Hematopoietic multipotent progenitor cell treated with erythropoietin and hydrocortisone succinate and interleukin-3 and kit ligand, for 4 days (in vitro differentiated cells): ENCODE measurements at places on chromosomes 12 and 14.

DNA sequence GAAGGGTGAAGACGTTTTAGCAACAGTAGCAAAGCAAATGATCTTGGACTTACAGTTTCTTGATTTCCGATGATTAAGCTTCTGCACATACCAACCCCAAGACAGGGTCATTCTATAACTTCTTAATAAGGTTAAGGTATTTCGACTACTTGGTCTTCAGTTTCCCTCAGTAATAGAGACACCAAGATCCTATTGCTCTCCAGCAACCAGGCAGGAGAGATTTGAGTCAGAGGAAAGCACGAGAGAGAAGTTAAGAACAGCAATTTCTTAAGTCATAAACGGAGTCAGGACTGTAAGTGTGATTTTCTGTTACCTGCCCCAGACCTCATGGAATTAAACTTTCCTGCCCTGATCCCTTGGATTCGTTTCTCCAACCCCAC lies 215.6 kb downstream of the TTC8 start:
- no peak for DNase-seq

GRCh38 chr12:98355322-98355721 lies 160.1 kb upstream of the TMPO start:
- DNase-seq, result no peak

- peak; percentile 76 for DNase-seq
These were observed 274.2 kb downstream of the ETNK1 start for GRCh38 chr12:22899184-22899583.

GRCh38 chr14:80223696-80224465 lies 12.6 kb upstream of the DIO2 start:
- no peak for DNase-seq

DNA sequence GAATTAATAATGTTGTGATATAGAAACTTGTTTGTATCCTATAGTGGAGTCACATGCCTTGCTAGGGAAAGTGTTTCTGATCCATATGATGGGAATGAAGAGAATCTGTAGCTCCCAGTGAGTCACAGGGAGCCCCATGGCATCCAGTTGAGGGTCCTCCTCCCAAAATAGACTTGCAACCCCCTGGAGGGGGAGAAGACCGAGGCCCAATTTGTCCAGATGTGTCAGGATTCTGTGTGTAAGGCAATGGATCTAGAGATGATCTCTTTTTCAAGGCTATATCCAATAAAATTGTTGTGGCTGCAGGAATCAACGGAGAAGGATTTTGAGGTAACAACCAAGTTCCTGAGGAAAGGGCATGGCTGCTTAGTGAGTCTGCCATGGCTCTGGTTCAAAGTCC lies 121.8 kb downstream of the BCL11B start:
- no peak for DNase-seq

- peak; percentile 66 for DNase-seq
These were observed 316.8 kb downstream of the PAWR start for GRCh38 chr12:79373896-79374499.

GRCh38 chr12:58521152-58521551 lies 399.2 kb downstream of the LRIG3 start:
- no peak for DNase-seq

DNA sequence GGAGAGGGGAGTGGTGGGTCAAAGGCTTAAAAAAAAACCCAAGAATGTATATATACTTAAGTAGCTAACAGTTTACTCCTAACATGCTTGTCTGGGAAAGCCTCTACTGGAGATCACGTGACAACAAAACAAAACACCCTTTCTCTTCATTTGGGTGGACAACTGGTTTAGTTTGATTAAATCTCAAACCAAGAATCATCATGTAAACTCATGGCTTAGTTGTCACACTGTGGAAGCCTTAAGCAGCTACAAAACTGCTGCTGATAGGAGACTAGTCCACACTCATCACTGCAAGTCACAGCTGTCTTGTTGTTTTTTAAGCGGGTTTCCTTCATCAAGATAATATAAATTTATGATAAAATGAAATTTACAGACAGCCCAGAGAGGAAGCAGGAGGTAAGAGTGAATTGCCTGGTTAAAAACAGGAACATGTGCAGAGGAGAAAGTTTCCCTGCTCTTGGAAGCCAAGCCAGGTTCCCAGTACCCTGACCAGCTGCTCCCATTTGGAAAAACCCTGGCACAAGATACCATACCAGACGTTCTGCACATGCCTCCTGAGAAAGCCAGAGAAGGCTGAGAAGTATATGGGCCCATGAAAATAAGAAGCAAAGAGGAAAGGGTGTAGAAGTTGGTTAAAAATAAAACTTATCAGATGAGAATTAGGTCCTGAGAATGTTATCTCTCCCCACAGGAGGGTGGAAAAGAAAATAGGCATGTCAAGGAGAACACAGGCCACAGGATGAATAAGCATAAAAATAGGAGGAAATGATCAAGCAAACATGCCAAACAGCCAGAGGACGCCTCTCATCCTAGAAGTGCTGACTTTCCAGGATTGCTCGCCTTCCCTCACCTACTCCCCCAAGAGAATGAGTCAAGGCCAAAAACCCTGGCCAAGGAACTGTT lies 34.0 kb downstream of the EGLN3 start:
- peak; percentile 81 for DNase-seq

- no peak for DNase-seq
These were observed 163.4 kb upstream of the RTL1 start for GRCh38 chr14:101066826-101067510.

GRCh38 chr12:25553098-25553497 lies at the start of gene LMNTD1:
Gene LMNTD1 (minus strand): TSS chr12:25553283. CDS start chr12:25552959, 324 bp downstream.
- no peak for DNase-seq

- DNase-seq, result no peak
These were observed 9.2 kb downstream of the WNT5B start for GRCh38 chr12:1638203-1638602.

DNA sequence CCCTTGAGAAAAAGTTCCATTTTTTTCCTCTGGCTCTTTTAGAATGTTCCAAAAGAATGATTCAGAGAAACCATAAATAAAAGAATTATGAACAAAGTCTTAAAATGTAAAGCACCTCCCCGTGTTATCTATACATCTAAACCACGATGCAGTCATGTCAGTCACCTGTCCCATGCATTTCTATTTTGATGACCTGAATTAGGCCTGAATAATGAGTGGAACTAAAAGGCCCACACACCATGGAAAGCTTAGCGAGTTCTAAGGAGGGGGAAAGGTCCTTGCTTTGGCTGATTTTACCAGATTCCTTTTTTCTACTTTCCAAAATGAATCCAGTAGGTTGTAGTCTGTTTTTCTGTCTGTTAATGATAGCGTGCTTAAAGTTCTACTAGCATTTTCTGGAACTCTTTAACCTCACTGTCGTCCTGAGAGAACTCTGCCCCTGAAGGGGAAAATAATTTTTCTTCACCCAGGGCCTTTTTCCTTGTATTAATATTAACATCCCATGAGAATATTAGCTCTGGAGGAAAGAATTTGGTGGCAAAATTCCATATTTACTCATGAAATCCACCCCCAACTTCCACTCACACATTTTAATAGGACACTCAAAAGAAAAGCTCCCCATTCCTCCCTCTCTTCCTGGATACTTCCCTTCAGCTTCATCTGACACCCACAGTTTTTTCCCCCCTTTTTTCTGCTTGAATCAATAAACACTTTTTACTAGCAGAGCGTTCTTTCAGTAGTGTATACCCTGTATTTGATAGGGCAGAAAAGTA lies 266.3 kb upstream of the DIO2 start:
- DNase-seq, result no peak

- DNase-seq, result peak; percentile 95
These were observed at the start of gene CRACR2A for GRCh38 chr12:3752741-3753486. Gene CRACR2A (minus strand): TSS chr12:3753109. CDS start chr12:3696999, 56,110 bp downstream.

DNA sequence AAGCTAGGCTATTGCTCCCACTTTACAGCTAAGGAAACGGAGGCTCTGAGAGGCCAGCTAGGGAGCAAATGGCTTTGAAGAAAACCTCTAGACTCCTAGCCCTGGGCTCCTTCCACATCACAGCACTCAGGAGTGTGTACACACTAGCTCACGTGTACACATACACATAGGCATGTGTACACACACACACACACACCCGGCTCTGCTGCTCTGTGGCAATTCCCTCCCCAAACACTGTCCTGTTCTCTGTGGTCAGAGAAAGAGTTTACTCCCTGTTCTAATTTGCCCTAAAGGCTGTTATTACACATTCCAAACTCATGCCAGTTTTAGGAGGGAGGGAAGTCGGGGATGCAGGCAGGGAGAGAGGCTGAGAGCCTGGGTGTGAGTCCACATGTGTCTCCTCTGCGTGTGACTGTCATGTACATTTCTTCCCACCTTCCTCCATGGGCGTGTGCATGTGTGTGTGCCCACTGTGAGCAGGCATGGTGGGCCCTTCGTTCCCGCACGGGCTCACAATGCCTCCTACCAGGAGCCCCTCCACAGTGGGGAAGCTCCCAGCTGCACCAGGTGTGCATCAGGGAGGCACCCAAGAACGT lies 14.2 kb downstream of the TRPV4 start:
- no peak for DNase-seq

GRCh38 chr12:108131657-108132126 lies 2.6 kb downstream of the WSCD2 start:
- no peak for DNase-seq

GRCh38 chr12:76590131-76590530 lies 30.6 kb upstream of the OSBPL8 start:
- DNase-seq, result no peak

GRCh38 chr14:104855532-104856090 lies 9.5 kb upstream of the CEP170B start:
- no peak for DNase-seq

- no peak for DNase-seq
These were observed 15.8 kb upstream of the ORAI1 start for GRCh38 chr12:121610239-121611149.

- no peak for DNase-seq
These were observed 8.7 kb downstream of the RFC5 start for GRCh38 chr12:118025168-118025567.

DNA sequence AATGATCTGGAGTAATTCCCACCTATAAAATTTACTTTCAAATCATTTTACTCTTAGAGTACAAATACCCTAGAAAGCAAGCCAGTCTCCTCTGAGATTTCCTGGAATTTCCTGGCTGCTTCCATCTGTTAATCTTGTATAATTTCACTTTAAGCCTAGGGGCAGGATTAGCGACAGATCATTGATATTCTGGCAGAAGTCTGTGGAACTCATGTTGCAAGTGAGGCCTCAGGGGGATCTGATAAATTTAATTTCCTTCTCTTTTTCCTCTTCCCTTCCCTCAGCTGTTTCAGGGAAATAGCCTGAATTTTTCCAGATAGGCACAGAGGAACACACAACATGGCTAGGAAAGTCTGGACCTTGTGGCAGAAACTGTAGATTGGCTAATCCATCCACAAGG lies 5.9 kb upstream of the KRT6A start:
- DNase-seq, result no peak

GRCh38 chr12:29921307-29921706 lies 137.6 kb upstream of the TMTC1 start:
- DNase-seq, result peak; percentile 69

DNA sequence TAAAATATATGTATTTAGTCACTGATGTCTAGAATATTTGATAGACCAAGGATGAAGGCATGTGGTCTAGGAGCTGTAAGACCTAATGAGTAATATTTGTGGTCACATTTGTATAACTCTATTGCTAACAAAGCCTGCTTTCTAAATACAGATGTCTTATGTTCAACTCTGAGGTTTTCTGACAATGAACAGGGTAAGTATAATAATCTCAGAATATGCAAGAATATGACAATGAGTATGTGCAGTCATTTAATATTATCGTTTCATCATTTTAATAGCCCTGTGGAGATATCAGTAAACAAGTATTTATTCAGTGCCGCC lies 389.6 kb downstream of the LRIG3 start:
- DNase-seq, result no peak

- DNase-seq, result peak; percentile 88
These were observed 19.3 kb upstream of the LLPH start for GRCh38 chr12:66149702-66150398.

- peak; percentile 93 for DNase-seq
These were observed 217.4 kb upstream of the RTL1 start for GRCh38 chr14:101120641-101121507.

DNA sequence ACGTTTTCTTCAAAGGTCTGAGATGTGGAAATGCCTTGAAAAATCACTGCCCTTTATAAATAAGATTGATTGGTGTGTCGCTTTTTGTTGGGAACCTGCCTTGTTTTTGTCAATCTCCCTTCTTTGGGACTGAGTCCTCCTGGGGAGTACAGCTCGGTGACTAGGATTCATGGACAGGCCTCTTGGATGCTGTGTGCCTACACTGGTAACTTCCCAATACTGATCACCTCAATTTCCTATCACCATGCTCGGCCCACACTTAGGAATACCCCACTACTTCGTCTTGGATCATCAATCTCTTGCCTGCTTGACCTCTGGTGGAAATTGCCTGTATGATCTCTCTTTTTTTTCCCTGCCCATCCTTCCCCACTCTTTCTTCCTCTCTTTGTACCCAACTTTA lies 34.2 kb downstream of the NTN4 start:
- DNase-seq, result no peak

DNA sequence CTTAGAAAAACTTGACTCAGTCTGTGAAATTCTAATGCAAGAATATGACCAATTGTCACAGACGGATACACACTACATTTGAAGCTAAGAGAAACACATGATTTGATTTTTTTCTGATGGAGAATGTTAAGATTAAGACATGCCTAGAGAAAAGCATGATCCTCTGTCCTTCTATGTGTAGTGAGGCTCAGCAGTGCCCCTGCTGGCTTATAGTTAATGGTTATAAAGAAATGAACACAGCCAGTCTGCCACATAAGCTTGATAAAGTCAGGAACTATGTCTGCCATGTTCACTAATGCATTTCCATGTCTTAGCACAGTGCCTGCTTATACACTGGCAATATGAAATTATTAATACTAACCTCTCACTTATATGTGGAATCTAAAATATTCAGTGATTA lies 168.1 kb upstream of the DAAM1 start:
- DNase-seq, result peak; percentile 65

DNA sequence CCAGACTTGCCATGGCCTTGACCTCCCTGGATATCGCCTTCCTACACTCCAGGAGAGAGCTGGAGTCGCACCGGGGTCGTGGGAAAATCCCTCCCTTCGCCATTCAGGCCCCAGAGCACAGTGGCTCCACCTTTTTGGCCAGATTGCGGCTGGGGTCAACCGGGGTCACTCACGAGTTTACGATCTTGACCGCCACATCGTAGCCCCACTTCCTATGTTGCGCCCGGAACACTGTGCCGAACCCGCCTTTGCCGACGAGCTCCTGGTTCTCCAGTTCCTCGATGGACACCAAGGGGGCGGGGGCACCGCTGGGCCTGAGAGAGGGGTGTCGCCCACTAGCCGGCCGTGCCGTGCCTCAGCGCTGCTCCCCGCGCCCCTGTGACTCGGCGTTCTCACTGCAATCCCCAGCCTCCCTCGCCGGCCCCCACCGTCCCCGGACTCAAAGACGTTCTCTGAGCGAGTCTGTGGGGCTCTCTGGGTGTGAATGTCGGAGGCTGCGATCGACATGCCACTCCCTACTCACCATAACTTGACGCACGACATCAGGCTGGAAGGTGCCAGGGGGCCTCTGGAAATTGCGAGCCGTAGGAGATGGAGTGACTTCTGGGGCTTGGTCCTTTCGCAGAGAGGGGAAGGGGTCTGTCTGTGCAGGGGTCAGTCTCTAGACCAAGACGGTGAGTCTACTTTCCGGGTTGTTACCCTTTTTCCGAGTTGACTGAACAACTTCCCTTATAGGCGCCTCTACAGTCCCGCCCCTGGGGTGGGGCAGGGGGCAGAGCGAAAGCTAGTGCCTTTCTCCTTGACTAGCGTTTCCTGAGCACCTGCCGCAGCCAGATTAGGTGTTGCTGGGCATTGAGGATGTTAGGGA lies at the start of gene RIPK3:
TSS of gene RIPK3 (minus strand) at position 708 of the 868 bp plus-strand sequence. CDS start at position 543, 165 bp downstream.
- DNase-seq, result peak; percentile 78

- peak; percentile 10 for DNase-seq
These were observed 73.8 kb upstream of the ANKS1B start for GRCh38 chr12:100058482-100059029.

GRCh38 chr12:69936766-69937165 lies 111.7 kb downstream of the MYRFL start:
- no peak for DNase-seq
